ENCODE measurements at places on chromosomes 11 and 22.

- DNase-seq = no peak
Measured at GRCh38 chr22:45612940-45613339, 58.7 kb upstream of the ATXN10 start.

GRCh38 chr11:95262994-95263765 is 32.2 kb upstream of the SESN3 start:
- DNase-seq = peak; percentile 41

GRCh38 chr11:657691-658126 is 20.6 kb downstream of the DRD4 start:
- no peak for DNase-seq

DNA sequence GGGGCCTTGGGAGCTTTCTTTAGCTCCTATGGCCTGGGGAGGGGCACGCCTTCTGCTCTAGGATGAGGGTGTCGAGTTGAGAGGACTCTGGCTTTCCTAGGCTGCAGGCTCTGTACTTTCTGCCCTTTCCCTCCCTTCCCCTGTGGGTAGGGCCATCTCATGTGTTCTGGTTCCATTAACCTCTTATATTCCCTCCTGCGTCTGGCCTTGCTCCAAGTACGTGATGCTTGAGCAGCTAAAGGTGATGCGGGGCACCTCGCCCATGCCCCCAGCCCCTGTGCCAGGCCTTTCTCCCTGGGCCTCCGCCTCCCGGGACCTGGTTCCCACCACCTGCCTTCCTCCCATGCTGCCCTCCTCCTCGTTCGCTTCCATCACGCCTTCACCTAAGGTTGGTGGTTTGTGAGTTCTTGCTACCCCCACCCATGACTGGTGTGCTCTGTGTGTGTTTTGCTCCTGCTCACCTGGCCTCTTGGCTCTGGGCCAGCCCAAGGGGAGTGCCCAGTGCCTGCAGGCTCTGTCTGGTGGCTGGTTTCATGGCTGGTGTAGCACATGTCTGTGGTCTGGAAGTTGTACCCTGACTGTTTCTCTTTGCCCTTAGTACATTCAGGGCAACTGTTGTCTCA is 34.1 kb downstream of the PHLDB1 start:
- no peak for DNase-seq

Data from activated CD8-positive, alpha-beta T cell treated with anti-CD3 and anti-CD28 coated beads, Interleukin-2, amount 10 ng/mL, durations not matched to agents 7 days and 5 days (primary cell).